ENCODE measurements at places on chromosomes 1 and 21.

DNA sequence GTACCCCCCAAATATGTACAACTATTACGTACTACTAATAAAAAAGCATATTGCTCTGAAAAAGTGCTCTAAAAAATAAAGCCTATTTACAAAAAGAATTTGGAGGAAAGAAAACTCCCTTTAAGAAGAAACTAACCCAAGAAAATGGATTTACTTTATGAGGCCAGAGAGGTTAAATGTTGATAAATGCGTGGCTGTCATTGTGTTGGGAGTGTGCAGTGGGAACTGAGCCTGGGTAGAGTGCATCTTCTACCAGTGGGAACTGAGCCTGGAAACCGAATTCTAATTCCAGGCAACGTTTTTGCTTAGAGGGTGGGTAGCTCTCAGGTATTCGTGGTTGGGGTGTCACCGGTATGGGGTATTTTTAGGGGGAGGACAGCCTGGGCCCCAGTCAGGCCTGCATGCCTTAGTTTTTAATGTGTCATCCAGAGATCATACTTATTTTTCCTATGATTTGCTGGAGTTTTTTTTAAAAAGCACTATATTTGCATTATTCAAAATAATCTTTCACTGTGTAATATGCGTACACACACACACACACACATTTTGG, 24.1 kb upstream of the RNF187 start:
- DNase-seq, result no peak

DNA sequence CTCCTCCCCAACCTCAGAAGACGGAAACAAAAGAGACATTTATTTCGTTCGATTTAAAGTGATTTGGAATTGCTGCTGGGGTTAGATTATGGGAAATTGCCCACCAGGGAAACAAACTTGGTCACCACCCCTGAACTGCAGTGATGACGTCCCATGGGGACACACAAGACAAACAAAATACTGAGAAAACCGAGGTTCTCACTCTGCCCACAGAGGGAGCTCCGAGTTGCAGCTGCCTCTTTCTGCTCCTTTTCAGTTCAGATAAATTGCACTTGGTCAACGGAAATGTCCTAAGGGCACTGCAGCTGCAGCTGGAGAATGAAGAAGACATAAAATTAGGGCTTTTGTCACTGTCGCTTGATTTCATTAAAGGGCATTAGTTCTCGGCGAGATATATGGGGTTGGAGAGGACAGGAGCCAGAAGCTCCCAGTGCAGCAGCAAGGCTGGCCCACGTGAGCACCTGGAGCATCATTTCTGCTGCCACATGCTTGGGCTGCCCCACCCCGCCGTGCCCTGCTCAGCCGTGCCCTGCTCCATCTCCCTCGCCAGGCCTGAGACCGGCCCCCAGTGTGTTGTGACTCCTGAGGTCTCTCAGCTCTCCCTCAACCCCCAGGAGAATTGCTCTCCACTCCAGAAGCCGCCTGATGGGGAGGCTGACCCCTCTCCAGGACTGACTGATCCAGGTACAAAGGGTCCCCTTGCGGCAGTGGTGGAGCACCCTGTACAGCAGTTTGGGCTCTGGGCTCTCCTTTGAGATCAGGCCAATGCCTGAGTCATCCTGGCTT, 231.7 kb upstream of the AJAP1 start:
- DNase-seq, result peak; percentile 13

- no peak for DNase-seq
Measured at GRCh38 chr1:56917356-56917755, 48.5 kb downstream of the C8B start.

DNA sequence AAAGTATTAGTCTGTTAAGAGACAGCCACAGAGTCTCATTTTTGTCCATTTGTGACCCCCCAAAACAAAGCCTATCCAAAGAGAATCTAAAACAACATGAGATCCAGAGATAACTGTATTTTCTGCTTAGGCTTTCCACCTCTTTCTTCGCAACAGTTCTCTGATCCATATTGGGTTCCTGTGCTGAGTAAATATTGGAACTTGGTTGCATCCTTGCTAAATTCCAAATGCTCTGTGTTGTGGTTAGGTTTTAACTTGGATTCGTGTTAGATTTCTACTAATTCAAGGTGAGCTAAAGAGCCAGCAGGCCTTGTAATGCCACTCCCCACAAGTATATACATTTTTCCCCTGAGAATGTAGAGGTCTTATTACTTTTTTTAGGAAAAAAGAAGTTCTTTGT, 29.2 kb downstream of the FMO1 start:
- no peak for DNase-seq

Measured in retina (tissue), 1 donor.